ENCODE measurements at places on chromosomes 5 and 9.

DNA sequence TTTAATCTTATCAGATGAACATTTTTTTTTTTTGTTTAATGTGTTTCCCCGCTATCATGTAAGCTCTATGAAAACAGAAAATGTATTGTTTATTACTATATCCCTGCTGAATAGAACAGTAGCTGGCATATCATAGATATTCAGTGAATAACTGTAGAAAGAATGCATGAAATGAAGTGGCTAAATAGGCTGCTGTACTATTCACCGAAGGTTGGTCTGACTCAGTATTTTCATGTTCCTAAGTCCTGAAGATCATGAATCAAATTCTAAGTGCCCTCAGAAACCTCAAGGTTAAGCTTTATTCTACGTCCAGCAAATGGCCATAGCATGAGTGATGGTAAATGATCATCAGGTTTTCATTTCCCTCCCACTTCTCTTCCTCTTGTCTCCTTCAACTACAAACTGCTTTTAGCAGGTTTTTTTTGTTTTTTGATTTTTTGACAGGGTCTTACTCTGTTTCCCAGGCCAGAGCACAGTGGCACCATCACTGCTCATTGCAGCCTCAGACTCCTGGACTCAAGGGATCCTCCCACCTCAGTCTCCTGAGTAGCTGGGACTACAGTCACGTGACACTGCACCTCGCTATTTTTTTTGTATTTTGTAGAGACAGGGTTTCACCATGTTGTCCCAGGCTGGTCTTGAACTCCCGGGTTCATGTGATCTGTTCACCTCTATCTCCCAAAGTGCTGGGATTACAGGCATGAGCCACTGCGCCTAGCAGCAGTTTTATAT, 19.1 kb upstream of the ZFAND5 start:
- peak; percentile 81 for DNase-seq

- DNase-seq, result no peak
These were observed 64.2 kb upstream of the OLFM1 start for GRCh38 chr9:135023088-135023785.

DNA sequence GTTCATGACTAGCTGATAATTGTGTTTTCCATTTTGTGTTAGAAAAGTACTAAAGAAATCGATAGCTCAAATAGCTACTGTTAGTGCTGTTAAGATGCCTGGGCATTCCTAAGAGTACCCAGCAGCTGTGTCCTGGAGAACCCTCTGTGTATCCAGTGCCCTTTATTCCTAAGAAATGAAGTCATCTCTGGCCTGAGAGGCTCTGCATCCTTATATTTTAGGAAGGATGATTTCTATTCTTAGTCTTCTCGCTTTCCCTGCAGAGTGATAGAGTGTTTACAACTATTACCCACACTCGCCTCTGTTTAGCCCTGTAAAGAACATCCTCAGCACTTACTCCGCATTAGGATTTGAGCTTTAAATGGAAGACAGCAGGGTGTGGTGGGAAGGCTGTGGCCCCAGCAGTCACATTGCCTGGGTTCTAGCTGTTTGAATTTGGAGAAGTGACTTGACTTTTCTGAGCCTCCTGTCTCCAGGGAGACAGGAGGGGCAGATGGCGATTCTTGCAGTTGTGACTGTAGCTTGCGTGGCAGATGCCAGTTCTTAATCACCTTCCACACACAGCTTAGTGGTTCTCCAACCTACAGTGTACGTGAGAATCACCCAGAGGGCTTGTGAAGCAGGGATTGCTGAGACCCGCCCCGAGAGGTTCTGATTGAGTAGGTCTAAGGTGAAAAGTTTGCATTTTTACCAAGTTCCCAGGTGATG, 177.2 kb upstream of the PITX1 start:
- no peak for DNase-seq

- peak; percentile 16 for DNase-seq
These were observed 374.8 kb upstream of the KIF2A start for GRCh38 chr5:61931236-61931635.

GRCh38 chr5:159304961-159305595, 25.2 kb downstream of the IL12B start:
- DNase-seq, result peak; percentile 8

GRCh38 chr5:147617191-147617606, 107.3 kb upstream of the DPYSL3 start:
- DNase-seq, result no peak

DNA sequence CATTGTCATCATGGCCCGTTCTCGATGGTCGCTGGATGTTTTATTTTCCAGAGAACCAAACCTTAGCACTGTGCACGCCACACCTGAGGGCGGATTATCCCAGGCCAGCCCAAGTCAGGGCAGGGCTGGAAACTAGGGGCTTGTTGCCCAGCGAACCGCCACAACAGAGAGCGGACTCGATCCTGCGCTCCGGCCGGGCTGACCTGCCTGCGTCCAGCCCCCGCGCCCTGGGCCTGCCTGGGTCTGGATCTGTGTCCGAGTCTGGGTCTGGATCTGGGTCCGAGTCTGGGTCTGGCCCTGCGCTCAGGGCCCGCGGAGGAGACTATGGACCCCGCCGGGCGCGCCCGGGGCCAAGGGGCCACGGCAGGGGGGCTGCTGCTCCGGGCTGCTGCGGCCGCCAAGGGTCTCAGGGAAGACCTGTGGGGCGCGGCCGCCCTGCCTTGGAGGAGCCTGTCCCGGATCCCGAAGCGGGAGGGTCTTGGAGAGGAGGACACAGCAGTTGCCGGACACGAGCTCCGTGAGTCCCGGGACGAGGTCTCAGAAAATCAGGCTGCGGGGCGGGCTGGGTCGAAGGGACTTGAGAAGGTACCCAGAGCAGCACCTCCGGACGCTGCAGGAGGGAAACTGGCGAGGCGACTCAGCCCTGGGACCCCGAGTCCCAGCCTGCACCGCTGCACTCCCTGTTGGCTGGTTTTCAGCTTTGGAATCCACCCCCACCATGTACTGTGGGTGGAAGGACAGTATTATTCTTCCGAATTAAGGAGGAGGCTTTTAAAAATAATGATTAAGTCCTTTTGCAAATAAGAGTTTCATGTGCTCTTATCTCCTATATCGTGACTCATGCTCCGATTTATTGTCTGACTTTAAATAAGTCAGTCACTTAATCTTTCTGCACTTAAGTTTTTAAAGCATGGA, at the start of gene ANKDD1B:
Gene ANKDD1B (plus strand): TSS at position 143 of the 915 bp plus-strand sequence. CDS start 182 bp downstream, at position 325.
- DNase-seq, result peak; percentile 62

- DNase-seq, result peak; percentile 95
These were observed 78.1 kb upstream of the UBTD2 start for GRCh38 chr5:172361566-172362238.

DNA sequence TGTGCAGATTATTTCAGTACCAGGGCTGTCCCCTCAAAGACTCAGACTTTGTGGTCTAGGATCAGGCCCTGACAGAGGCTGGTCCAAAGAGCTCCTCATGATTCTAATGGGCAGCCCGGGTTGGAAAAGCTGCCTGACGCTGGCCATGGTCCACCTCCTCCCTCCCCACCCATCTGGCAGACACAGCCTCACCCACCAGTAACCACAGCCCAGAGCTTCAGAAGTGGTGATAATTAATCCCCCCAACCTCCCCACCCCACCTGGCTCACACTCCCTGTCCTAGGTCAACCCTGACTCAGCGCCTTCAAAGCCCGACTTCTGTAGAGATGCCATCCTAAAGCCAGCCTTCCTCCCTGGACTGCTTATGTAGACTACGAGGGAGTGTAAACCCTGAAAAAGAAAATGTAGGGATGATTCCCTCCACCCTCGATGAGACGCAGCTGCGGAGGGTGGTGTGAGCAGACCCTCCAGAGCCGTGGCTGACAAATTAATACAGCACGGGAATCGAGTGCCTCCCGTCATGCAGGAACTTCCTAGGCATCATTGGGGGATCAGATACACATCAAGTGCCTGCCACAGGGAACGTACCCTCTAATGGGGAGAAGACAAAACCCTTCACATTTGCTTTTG, 7.0 kb downstream of the UBE2QL1 start:
- no peak for DNase-seq

DNA sequence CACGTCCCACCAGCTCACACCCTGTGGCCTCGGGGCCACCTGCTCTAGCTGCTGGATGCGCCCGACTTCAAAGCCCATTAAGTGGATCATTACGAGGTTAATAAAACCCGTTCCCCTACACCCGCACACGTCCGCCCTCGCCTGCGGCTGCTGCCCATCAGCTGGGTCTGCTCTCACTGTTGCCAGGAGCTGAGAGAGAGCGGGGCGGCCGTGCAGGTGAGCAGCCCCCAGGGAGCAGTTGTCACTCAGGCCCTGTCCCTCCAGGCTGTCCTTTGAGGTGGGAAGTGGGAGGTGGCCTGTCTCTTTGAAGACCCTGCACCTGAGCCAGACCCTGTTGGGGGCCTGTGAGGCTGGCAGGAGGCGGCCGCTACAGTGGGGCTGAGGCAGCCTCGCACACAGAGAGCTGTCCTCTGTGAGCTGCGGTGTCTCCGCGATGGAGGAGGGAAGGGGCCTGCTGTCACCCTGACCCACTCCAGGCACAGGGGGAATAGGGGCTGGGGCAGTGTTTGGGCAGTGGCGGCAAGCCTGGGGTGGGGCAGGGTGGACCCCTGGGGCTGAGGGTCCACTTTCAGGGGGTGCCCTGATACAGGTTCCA, 12.8 kb upstream of the UNC5A start:
- no peak for DNase-seq

GRCh38 chr5:181151146-181151545, 3.8 kb downstream of the OR2V2 start:
- DNase-seq, result no peak

DNA sequence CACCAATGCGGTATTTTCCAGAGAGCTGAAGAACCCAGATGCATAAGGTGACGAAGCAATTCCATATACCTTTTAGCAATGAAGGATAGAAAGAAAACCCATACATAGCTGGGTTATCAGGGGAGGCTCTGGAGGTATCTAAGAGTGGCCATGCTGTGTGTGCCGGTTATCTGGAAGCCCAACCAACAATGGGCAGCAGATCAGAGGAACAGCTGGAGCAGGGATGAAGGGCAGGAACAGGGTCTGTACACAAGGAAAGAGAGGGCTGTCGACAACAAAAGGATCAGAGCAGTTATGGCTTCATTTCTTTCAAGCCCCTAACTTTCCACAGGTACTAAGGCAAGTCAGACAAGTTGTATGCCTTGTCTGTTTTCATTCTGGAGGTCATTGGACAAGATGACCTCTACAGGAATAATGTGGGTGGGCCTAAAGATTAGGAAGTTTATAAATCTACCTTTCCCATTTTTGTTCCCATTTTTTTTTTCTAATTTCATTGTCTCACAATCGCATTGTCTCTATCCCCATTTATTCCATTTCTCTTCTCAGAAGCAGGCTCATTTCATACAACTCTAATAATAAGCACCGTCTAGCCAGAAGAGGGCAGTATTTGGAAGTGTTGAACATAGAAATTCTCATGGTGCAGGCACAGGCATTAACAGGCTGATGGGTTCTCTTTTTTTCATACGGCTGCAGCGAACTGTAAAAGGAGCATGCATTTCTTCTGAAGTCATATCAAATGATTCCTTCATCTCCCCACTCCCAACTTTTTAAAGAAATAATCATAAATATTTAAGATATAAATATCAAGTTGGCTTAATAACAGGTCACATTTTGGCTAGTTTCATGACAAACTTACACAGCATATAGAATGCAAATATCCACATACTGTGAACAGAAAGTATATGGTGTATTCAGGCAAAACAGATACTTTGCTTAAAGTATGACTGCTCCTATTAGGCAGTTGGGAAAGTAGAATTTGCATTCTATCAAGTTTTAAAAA, 63.5 kb downstream of the ZNF474 start:
- DNase-seq, result peak; percentile 46

Data from kidney glomerular epithelial cell (primary cell).